NCI-H1092 (cell line): ENCODE measurements at places on chromosomes 3 and 15.

DNA sequence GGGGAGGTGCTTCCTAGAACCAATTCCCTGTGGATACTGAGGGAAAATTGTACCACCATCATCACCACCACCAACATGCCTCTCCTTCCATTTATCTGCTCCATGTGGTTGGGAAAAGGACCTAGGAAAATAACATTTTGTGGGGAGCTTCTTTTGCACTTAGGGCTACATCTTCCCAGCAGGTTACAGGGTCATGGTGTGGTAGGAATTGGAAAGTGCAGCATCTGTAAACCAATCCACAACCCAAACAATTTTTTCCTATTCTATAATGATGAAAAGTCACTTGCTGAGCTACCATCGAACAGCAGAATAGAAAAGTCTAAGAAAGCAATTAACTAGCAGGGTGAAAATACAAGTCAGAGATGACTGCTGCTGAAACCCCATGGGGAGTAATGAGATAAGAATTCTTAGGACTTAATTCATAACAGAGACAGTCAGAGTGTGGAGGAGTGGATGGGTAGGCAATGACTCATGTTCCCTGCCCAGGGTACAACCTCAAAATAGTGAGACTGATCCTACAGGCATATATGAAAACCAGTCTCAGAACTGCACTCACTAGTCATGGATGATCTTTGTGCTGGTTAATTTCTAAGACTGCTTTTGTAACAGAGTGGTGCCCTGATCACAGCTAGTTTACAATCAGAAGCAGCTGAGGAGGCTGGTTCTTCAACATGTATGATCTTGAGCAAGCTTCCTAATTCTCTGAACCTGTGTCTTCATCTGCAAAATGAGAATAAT is 38.1 kb upstream of the LEKR1 start:
- no peak for DNase-seq

DNA sequence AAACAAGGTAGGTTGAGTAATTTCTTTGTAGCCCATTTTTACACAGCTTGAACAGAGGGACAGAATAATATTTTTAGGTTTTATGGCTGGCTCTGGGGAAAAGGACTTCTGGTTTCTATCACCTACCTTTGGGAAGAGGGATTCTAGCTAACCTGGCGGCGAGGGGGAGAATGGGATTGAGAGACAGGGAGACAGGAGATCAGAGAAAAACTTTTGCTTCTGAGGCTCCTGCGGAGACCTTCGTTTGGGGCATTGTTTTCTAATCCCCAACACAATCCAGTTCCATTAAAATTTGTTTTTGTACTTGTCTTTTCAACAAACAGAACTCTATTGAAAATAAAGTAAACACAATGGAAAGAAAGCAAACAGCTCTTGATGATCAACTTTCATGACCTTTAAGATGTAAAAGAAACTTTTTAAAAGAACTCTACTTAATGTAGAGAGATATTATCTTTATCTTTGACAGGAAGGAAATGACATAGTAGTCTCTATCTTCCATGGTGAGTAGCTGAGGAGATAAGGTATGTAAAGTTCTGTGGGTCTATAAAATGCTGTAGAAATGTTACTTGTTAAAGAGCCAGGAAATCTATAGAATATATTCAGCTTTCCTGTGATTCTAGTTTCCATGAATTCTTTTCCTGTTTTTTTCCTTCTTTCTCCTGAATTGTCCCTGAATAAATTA is 37.0 kb upstream of the P2RY1 start:
- no peak for DNase-seq

DNA sequence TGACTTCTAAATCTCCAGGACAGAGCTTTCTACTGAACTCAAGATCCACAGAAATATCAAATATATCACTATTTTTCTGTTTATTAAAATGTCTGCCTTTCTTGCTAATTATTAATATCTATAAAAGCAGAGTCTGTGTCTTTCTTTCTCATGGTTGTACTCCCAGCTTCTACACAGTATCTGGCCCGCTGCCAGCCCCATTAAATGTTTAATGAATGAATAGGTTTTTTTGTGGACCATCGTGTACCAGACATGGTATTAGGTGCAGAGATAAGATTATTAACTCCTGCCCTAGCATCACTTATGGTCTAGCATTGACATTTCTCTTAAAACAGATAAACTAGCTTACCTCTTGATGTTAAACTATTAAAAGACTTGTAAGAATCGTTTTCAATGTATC is 111.4 kb upstream of the RBMS3 start:
- no peak for DNase-seq

DNA sequence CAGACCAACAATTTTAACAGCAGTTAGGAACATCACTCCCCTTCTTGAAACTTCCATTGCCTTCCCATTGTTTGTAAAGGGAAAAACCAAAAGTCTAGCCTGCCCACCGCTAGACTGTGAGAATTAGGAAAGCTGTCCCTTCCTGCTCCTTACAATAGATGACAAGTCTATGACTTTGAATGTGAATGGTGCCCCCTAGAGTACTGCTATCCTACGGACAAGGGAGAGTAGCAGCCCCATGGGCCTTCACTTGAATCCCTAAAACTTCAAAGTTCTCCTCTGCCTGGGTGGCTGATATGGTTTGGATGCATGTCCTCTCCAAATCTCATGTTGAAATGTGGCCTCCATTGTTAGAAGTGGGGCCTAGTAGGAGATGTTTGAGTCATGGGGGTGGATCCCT is 41.0 kb upstream of the FSIP1 start:
- DNase-seq, result no peak

- DNase-seq, result no peak
Observed at GRCh38 chr3:158508481-158508880, 62.5 kb upstream of the MLF1 start.

- no peak for DNase-seq
Observed at GRCh38 chr3:130700541-130700940, 46.1 kb downstream of the PIK3R4 start.

GRCh38 chr3:156670077-156670476 is 4.3 kb upstream of the TIPARP start:
- no peak for DNase-seq

- no peak for DNase-seq
Observed at GRCh38 chr3:61248496-61248895, 2.8 kb downstream of the FHIT start.

DNA sequence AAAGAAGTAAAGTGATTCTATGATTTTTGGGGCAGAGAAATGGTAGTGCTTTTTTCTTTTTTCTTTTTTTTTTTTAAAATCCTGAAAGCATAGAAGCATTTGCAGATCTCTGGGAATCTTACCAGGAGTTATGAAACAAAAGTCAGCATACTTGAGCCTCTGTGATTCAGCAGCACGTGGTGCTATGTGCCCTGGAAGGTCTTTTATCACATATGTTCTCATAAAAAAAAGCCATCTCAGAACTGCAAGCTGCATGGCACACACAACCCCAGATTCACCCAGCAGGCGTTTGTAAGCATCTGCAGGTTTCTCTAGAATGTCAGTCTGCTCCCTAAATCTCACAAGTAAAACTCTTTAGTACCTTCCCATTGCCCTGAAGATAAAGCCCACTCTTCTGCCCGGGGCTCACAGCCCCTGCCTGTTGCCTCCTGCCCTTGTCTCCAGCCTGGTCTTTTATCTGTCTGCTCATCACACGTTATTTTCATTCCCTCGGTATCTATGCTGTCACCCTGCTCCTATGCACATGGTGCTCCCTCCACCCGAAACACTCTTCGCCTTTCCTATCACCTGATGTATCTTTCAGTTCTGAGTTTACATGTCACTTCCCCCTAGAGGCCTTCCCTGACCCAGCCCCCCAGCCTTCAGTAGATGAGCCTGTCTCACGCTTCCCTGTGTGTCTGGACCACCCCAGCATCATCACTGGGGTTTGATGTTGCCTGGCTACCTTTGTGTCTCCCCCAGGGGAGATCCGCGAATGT is 72.4 kb downstream of the CHDH start:
- no peak for DNase-seq

GRCh38 chr3:176872771-176873209 is 324.5 kb downstream of the TBL1XR1 start:
- peak; percentile 60 for DNase-seq

- DNase-seq, result no peak
Observed at GRCh38 chr3:194447161-194447560, 39.6 kb downstream of the ATP13A3 start.

DNA sequence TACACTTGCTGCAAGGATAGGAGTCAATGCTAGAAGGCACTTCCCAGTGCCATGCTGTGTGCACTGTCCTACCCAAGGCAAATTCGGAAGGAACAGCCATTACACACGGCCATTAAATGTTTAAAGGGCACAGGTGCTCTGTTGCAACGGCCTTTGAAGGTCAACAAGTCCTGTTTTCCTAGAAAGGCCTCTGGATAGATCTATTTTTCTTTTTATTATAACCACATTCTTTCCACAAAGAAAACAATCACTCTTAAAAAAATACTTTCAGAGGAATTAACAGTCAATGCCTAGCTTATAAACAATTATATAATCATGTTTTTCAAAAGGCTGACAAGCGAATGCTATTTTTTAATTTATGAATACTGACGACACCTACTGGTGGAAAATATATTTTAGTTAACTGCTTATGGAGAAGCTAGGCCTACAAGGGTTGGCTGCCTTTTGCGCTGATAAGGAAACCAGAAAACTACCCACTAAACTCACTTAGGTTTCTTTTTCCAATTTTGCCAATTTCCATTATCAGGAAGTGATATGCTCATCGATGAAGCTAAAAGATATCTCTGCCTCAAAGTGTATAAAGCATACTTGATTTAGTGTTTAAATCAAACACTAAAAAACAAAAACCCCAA is 2.4 kb downstream of the ARHGEF3 start:
- DNase-seq, result peak; percentile 47
